ENCODE measurements at places on chromosomes 11 and 22.

GRCh38 chr22:47289336-47289985 lies 527.0 kb downstream of the TBC1D22A start:
- DNase-seq = no peak

DNA sequence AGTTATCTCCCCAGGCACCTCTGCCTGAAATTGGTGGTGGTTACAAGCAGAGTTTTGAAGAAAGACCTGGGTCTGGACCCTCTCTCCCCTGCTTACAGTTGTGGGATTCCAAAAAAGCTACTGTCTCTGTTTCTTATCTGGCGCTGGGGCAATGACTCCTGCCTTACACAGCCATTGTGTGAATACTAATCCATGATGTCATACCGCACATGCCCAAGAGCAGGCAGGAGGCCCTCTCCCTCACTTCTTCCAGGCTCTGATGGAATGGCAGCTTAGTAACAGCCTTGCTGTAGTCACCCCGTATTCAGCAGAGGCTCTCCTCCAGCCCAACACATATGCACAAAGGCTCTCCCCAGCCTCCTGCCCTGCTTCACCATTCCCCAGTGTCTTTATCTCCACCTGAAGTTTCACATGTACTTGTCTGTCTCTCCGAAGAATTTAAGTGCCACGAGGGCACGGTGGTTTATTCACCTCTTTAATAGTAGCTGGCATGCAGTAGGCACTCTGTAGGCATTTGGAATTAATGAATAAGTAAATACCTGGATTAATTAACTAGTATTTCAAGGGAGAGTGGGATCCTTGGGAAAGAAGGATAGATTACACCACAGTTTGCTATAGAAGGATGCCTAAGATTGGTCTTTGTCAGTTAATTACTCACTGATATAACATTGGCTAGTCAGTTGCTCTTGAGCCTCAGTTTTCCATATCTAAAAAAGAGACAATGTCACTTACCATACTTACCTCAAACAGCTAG lies 165.6 kb downstream of the ETS1 start:
- no peak for DNase-seq

DNA sequence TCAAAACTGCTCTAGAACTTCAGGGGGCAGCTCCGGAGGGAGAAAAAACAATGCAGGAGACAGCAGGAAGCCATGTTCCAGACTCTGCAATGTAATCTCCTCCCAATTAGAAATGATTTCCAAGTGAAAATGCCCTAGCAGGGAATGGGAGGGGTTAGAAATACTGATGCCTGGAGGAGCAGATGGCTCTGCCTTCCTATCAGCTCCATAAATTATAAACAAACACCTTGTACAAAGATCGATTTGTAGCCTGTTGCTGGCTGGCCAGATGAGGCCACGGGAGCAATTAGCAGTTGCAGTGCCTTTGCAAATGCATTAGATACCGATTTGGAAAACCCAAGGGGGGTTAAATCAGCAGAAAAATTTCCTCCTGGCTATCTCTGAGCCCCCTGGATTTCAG lies 46.6 kb upstream of the CHRM4 start:
- DNase-seq = no peak

DNA sequence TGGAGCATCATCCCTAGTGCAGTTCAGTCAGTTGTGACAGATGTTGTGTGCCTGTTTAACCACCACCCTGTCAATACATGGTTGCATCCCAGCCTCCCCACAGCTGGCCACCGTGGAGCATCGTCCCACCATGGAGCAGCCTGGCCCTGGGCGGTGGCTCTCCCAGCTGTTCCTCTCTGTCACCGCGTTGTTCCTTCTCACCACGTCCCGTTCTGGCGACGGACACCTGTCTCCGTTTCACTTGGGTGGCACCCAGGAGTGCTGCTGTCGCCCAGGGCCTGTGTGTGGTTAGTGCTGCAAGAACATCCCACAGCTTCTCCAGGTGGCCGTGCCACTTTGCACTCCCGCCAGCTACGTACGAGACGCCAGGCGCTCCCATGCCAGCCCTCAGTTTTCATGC lies 26.5 kb downstream of the MUC6 start:
- DNase-seq = no peak

DNA sequence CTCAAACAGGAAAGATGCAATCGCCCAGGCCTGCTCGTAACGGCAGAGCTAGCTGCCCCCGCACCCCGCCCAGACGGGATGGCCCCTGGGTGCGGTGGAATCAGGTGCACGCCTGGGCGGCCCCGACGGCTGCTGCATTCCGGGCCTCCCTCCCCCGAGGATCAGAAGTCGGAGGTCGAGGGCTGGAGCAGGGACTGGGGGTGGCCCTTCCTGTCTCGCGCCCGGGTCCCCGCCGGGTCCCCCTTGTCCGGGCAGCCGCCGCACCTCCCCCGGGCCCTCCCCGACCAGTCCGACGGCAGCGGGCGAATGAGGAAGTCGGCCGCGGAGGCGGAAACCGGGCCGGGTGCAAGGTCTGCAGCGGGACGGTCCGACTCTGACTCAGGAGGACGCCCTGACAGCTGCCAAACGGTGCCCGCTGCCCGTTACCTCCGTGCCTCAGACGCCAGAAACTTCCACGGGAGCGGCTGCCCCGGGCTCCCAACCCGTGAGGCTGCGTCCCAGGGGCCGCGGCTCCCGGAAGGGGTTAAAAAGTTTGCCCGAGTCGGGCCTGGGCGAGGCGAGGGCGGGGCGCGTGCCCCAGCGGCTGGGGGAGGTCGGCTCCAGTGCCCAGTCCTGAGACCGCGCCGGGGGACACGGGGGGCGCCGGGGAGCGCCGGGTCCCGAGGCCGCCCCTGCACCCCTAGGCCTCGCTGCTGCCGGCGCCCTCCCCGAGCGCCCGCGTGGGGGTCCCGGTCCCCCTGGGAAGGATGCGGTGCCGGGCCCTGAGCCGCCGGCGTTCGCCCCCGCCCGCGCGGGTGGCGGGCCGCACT lies 663 bp downstream of the MYH9 start:
- DNase-seq = peak; percentile 33

- no peak for DNase-seq
These were observed 342.7 kb downstream of the TENM4 start for GRCh38 chr11:79098146-79098545.

DNA sequence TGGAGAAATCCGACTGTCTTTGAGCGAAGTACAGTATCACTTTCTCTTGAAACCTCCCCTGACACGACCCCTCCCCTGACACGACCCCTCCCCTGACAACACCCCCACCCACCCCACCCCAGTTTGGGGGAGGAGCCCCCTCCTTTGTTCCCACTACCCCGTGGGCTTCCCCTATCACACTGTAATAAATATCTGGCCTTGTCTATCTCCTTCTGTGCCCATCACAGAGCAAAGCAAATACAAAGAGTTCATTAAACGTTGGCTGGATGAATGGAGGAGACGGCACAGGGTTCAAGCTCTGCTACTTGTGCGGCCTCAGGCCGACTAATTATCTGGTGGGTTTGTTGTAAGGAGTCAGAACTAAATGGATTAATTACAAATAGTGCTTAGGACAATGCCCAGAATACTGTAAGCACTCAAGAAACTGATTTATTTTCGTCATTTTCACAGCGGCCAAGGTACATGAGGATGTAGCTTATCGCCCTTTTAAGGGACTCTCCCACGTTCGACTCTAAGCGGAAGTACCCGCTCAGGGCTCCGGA lies 628 bp upstream of the GGA1 start:
- DNase-seq = no peak

GRCh38 chr11:107962181-107962580 lies 33.9 kb downstream of the RAB39A start:
- no peak for DNase-seq

GRCh38 chr11:72075109-72075508 lies 5.2 kb downstream of the NUMA1 start:
- DNase-seq = no peak

- peak; percentile 64 for DNase-seq
These were observed at the start of gene TOP3B for GRCh38 chr22:21982338-21982965. Gene TOP3B, minus strand, starts transcription at chr22:21982787. Its CDS starts 7,078 bp downstream, at chr22:21975709.

DNA sequence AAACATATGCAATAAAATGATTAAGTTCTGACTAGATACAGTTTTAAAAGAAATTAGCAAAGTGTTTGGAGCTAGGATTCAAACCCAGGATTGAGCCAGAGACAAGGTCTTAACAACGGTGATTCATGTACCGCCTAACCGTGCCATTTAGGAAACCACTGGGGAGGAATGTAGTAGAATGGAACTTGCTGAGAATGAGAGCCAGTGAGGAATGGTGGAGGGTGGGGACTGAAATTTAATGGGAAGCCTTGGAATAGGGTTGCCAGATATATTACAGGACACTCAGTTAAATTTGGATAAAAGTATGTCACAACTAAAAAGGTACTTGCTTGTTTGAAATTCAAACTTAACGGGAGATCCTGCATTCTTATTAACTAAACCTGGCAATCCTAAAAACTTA lies 30.4 kb upstream of the TMEM86A start:
- no peak for DNase-seq

- DNase-seq = no peak
These were observed 61.0 kb downstream of the CYTH4 start for GRCh38 chr22:37343348-37343747.

DNA sequence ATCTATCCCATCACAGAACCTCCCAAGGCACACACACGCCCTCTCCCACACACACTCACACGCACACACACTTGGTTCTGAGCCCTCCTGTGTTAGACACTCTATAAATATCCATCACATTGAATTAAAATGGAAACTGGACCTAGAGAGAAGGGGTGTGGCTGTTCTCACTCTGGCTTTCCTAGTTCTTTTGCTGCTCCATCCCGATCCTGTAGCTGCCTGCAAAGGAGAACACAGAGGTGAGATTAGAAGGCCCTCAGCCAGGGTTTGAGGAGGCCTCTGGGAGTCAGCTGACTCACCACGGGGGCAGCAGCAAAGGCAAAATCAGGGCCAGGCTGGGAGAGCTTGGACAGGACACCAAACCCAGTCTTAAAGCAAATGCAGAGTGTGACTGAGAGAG lies 192.3 kb upstream of the CADM1 start:
- no peak for DNase-seq

GRCh38 chr11:30875806-30876205 lies 289.7 kb upstream of the MPPED2 start:
- no peak for DNase-seq

- peak; percentile 94 for DNase-seq
These were observed at the start of gene NAP1L4 for GRCh38 chr11:2992234-2992996. Gene NAP1L4, minus strand, starts transcription at chr11:2992329. Its CDS starts 13,109 bp downstream, at chr11:2979220.

- DNase-seq = no peak
These were observed 46.6 kb downstream of the KCNQ1OT1 start for GRCh38 chr11:2653198-2653551.

GRCh38 chr11:119114351-119114750 lies 7.0 kb upstream of the HINFP start:
- no peak for DNase-seq

DNA sequence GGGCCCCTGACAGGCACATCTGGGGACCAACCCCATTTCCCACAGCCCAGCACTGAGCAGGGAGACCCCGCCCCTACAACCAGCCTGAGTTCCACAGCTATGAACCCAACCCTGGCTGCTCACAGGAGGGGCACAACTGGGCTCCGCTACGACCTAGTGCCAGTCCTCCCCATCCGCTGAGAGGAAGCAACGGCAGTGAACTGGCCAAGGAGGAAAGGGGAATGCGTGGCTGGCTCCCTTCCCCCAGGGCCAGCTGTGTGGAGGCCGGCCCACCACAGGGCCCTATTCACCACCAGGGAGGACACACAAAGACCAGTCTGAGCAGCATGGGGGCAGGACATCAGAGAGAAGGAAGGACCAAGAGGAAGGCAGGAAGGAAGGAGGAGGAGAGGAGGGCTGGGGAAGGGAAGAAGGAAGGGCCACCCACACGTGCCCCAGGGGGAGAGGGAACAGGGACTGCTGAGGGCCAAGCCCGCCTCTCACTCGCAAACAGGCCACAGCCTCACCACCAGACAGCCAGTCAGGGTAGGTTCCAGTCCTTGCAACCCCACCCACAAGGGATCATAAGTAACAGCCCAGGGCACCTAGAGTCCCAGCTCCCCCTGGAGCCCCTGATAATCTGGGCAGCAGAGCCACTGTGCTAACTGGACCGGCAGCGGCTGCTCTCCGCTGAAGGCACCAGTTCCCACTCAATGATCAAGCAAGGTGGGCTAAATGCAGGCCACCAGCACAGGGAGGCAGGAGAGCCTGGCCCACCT lies 8.5 kb upstream of the GAL3ST1 start:
- DNase-seq = no peak

GRCh38 chr11:59417023-59417422 lies 9.2 kb downstream of the OR5A2 start:
- DNase-seq = no peak

GRCh38 chr11:15073361-15074205 lies at the start of gene CALCB:
Gene CALCB, plus strand, starts transcription at chr11:15073593. Its CDS starts 1,126 bp downstream, at chr11:15074719.
- no peak for DNase-seq

DNA sequence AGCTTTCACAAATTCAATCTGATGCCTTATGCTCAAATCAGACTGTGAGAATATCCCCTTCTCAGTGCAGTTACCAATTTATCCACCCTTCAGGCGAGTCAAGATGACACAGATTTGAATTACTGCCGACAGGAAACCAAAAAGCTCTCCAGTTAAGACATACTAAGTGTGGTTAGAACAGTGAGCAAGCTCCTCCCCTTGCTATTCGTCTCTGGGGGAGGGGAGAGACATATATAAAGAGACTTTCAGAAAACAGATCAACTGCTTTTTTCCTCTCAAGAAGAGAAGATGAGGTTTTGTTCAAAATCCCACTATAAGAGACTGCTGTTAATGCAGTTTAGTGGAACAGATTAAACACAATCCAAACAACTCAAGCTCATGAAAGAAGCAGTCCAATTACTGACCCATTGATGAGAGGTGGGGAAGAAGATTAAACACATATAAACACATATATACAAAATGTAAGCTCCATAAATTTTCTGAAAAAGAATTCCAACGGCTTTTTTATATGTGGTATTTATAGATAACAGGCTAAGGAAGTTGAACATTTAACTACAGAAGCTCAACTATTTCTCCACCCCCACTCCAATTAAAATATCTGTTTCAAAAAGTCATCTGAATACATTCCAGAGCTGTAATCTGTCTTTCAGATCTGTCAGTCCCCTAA lies 102.7 kb downstream of the MRTFA start:
- peak; percentile 13 for DNase-seq

DNA sequence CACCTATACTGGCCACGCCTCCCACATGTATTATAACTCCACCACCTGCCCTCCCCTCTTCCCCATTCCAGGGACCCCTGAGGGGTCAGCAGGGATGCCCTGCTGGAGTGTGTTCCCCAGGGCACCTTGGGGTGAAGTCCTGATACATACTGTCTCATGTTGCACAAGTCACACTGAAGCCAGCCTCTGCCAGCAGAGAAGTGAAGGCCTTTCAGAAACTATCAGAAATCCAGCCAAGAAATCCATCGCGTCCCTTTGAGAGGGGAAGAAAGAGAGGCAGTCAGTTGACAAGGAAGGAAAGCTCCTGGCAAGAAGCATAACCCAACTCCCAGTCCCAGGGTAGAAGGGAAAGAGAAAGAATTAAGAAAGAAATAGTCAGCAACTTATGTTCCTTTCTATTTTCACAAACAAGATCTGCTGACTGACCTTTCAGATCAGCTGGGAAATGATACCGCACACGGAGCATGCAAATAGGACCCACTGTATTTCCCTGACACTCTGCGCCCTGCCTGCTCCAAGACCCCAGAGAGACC lies 45.2 kb downstream of the SC5D start:
- DNase-seq = no peak

DNA sequence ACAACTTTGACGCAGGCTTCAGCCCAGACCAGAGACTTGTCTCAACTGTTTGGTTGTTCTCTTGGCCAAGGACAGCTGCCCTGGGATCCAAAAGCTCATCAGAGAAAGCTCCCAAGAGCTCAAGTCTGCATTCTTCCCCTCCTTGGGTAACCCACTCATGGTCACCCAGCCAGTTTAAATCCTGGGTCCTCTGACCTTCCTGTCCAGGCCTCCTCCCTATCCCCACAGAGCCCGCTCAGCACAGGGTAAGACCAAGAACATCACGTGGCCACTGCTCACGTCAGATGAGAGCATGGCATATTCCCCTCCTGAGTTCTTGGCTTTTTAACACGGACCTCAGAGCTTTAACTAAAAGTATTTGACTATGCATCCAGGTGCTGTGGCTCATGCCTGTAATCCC lies 25.8 kb downstream of the TSKU start:
- no peak for DNase-seq
